ENCODE measurements at places on chromosomes 12 and 14.

GRCh38 chr14:34693228-34693939, 21.0 kb downstream of the CFL2 start:
- DNase-seq = no peak

DNA sequence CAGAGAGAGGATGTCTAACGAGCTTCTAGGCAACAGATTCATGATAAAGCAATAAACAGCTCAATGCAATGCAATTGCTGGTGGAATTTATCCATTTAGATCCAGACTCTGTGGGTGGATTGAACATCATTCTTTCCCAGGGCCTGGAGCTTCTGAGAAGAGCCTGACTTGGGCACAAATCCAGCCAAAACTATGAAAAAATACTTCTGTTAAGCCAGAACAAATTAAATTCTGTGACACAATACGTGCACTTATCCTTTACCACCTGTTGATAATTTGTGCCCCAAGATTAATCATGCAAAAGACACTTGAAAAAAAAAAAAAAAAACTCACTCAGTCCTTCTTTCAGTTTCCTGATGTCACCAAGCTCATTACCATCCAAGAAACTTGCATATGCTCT, 446.0 kb upstream of the DCN start:
- DNase-seq = no peak

- no peak for DNase-seq
These were observed 670.0 kb upstream of the NOVA1 start for GRCh38 chr14:27267876-27268275.

DNA sequence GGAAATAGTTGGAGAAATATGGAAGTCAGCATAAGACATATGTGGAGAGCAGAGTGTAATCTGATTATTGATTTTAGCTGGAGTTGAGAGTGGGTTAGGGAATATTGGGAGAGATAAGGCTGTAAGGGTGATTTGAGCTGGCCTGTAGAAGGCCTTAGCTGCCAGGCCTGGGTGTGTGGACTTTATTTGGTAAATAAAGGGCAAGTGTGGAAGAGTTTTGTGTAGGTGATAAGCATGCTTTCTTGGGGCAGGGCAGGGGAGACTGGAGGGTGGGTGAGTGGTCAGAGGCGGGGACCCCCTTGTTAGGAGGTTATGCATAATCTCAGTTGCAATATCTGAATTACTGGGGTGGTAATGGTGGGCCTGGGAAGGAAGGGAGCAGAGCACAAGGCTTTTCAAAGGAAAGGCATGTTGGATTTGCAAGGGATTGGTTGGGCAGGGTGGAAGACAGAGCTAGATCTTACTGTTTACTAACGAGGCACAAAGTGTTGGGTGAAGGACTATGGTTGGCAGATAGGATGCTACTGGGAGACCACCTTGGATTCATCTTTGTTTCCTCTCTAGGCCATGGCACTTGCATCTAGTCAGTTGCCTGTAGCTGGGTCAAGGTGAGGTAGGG, 5.5 kb downstream of the KHNYN start:
- no peak for DNase-seq

DNA sequence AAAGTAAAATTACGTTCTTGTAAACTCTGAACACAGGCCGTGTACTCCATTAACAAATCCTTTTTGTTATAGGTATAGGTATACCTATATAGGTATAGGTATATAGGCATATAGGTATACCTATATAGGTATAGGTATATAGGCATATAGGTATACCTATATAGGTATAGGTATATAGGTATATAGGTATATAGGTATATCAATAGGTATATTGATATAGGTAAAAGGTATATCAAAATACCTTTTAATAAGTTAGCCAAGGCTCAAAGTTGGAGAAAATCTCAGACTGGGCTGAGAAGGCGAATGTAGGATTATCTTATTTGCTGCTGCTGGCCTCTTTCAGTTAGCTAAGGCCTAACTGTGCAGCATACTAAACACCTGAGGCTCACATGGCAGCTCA, 3.4 kb downstream of the SCFD1 start:
- no peak for DNase-seq

DNA sequence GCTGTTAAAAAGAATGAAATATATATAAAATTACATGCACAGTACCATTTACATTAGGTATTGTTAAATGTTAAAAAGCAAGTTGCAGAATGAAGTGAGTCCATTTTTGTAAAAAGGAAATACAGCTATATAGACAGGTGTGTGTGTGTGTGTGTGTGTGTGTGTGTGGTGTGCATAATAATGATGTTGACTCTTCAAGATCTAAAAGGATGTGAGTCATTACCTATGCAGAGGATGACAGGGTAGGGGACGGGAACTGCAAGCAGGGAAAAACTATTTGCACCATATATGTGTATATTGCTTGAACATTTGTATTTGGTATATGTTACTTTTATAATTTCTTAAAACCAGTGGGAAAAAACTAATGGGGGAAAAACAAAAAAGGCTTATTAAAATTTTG, 3.1 kb downstream of the C14orf39 start:
- DNase-seq = no peak

- DNase-seq = no peak
These were observed 70.8 kb downstream of the WNK1 start for GRCh38 chr12:823028-823698.

- DNase-seq = no peak
These were observed 1.5 kb downstream of the LGR5 start for GRCh38 chr12:71440763-71441748.

All from activated CD8-positive, alpha-beta memory T cell treated with anti-CD3 and anti-CD28 coated beads for 1 hour (primary cell).